ENCODE measurements at places on chromosomes 2 and 18.

- DNase-seq = no peak
These were observed 26.0 kb upstream of the IGFBP2 start for GRCh38 chr2:216607277-216607560.

DNA sequence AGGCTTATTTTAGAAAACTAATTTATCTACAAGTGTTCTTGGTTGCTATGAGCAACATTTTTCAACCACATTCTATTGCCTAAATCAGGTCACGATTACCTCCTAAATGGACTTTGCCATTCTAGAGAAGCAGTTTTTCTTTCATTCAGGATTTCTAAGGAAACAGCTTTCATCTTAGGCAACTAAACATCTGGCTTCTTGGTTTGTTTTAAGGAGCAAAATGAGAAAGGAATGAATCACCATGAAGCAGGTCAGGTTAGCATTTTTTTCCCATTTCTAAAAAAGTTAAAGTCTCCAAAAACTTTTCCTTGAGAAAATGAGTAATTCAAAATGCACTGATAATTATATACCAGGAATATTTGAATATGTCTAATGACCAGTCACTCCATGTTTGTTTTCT, 114.8 kb downstream of the GAREM1 start:
- DNase-seq = no peak

DNA sequence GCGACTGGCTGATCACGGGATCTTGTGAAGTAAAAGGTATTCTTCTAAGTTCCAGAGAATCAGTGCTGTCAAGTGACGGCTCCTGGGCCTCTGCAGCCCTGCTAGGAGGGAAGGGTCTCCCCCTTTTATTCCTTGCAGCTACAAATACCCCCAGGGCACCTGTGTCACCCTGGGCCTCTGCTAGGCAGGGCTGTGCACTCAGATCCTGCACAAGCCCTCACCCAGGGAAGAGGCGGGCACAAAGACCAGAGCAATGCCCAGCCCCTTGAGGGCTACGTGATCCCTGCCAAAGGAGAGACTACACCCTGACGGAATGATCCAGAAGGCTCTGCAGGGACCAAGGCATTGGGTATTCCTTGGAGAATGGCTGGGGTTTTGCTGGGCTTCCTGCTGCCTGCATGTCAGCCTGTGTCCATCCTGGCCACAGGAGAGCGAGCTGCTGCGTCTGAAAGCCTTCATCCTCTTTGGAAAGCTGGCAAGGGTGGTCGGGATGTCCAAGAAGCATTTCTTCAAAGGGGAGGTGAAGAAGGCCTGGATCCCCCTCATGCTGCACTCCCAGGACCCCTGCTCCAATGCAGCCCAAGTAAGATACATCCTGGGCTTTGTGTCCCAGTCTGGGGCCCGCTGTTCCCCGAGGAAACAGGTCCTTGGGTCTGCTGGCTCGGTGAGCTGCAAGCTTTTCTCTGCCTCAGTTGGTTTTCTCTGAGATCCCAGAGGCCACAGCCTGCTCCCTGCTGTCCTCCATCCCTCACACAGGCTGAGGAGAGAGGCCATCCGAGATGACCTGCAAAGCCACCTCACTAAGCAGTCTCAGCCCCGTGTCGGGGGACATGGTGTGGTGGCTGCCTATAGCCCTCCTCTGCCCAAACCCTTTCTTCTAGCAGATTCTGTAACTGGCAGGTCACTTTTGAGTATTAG, 24.9 kb downstream of the HJURP start:
- no peak for DNase-seq

- DNase-seq = no peak
These were observed 59.0 kb downstream of the TPGS2 start for GRCh38 chr18:36769611-36770314.

- DNase-seq = no peak
These were observed 596.4 kb downstream of the FBXO15 start for GRCh38 chr18:73551211-73551610.

DNA sequence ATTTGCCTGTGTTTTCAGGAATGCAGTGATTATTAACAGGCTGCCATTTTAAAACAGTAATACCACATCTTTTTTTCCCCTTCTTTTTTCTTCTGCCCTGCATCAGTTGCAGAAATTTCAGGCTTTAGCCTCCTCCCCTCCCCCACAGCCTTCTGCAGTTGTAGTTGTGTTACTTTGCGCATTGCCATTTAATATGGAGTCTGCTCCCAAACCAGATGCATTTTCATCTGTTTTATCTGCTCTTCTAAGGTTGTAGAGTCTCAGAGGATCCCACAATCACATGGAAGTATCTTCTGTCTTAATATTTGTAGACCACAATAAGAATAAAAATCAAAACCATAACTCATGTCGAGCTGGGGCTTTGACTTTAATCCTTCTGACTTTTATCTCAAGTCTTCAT, 3.8 kb downstream of the ASXL3 start:
- DNase-seq = no peak

DNA sequence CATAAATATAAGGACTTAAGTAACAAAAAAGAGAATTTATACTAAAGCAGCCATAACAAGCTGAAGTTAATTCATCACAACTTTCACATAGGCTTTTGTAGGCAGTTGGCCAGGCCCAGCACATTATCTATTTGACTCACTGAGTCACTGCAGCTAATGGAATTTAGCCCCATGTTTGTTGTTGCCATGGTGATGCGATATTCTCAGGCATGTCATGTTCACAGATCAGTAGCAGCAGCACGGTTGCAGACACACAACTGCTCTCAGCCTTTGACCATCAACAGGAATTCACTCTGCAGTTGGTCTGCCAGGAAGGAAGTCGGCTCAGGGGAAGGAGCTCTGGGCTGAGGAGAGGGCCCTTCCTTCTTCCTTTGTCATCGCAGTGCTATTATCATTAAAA, 639.8 kb downstream of the TMEM182 start:
- no peak for DNase-seq

DNA sequence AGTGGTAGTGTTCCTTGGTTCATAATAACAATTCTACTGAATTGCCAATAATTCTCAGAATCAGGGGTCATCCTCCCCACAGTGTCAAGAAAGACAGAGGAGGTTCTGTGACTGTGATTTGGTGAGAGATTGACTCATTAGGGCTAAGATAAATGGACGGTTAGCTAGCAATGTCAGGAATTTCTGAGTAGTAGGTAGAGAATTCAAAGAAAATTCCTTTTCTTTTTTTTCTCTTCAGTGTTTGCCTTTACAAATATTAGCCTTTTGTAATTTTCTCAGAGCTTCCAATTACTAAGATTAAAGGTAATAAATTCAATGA, 16.8 kb upstream of the CRIM1 start:
- DNase-seq = no peak

- no peak for DNase-seq
These were observed 15.6 kb upstream of the YWHAQ start for GRCh38 chr2:9646196-9647030.

DNA sequence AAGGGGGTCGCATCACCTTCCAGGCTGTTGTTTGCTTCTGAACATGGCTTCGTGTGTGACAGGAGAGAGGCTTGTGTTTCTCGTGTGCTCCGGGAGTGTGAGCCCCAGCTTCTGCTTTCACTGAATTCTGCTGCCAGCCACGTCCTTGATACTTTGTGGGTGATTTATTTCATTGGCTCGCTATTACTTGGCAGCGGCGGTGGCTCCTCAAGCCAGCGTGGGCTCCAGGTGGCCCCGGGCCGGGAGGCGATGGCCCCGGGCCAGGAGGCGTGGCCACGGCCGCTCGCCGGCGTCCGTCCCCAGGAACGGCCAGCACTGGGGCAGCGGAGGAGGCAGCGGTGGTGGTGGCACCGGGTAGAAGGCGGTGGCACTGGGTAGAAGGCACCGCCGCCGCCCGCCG, 63.1 kb downstream of the NAPG start:
- no peak for DNase-seq

- peak; percentile 75 for DNase-seq
These were observed at the start of gene FBXO41 for GRCh38 chr2:73284296-73285158. Gene FBXO41 (minus strand): TSS chr2:73284478. CDS start chr2:73269630, 14,848 bp downstream.

GRCh38 chr18:5756823-5757222, 138.5 kb downstream of the TMEM200C start:
- no peak for DNase-seq

- peak; percentile 22 for DNase-seq
These were observed 4.7 kb downstream of the EPG5 start for GRCh38 chr18:45962461-45962860.

- DNase-seq = no peak
These were observed 177.5 kb upstream of the ETAA1 start for GRCh38 chr2:67219651-67220050.

- no peak for DNase-seq
These were observed 387.6 kb downstream of the NBAS start for GRCh38 chr2:15173501-15173900.

Data from activated CD8-positive, alpha-beta memory T cell treated with anti-CD3 and anti-CD28 coated beads for 4 hours (primary cell).